Caco-2 (cell line): ENCODE measurements at places on chromosomes 2 and 18. TPM values are rescaled to one million over a fixed set of nuclear protein-coding genes. Genes with fewer than 3 reads are reported as not detected.

Gene CYP1B1
- total RNA-seq: 1.3 and 1.8 TPM in 2 replicates

Gene IL18R1
- total RNA-seq: not detected in 2 replicates

Gene POMC
- total RNA-seq: 10.5 and 14.9 TPM in 2 replicates

Gene PPP1R1C
- 2.8 and 3.9 TPM in 2 replicates for total RNA-seq

Gene CD28
- total RNA-seq: 0.30 and 0.84 TPM in 2 replicates

Gene HAAO
- 44.1 and 47.5 TPM in 2 replicates for total RNA-seq

Gene CXCR4
- 1.00 and 1.4 TPM in 2 replicates for total RNA-seq

Gene CRYGC
- total RNA-seq: not detected in 2 replicates

Gene IL1RL2
- total RNA-seq: not detected in 2 replicates

Gene ARHGAP15
- total RNA-seq: not detected in 2 replicates

Gene MAL
- not detected in 2 replicates for total RNA-seq

Gene CCDC68
- total RNA-seq: 6.9 and 7.6 TPM in 2 replicates

- no peak for DNase-seq
These were observed 129.7 kb downstream of the IRS1 start for GRCh38 chr2:226669905-226670304.

- DNase-seq: no peak
These were observed 10.4 kb downstream of the PAIP2B start for GRCh38 chr2:71216501-71216900.

- no peak for DNase-seq
These were observed 27.9 kb upstream of the ASNSD1 start for GRCh38 chr2:189633392-189633811.

DNA sequence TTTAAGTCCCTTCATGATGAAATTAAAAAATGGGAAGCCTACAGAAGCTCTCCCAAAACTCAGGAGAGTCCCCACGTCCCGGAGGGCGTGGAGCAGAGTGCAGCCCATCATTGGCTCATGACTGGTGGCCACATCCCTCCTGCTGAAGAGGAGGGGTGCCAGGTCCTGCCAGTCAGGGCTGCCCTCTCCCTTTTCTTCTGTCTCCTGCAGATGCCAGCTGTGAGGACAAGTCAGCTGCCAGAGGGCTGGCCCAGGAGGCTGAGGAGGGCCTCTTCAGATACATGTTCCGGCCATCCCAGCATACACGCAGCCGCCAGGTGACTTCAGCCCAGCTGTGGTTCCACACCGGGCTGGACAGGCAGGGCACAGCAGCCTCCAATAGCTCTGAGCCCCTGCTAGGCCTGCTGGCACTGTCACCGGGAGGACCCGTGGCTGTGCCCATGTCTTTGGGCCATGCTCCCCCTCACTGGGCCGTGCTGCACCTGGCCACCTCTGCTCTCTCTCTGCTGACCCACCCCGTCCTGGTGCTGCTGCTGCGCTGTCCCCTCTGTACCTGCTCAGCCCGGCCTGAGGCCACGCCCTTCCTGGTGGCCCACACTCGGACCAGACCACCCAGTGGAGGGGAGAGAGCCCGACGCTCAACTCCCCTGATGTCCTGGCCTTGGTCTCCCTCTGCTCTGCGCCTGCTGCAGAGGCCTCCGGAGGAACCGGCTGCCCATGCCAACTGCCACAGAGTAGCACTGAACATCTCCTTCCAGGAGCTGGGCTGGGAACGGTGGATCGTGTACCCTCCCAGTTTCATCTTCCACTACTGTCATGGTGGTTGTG, 2.6 kb downstream of the INHA start:
- no peak for DNase-seq

DNA sequence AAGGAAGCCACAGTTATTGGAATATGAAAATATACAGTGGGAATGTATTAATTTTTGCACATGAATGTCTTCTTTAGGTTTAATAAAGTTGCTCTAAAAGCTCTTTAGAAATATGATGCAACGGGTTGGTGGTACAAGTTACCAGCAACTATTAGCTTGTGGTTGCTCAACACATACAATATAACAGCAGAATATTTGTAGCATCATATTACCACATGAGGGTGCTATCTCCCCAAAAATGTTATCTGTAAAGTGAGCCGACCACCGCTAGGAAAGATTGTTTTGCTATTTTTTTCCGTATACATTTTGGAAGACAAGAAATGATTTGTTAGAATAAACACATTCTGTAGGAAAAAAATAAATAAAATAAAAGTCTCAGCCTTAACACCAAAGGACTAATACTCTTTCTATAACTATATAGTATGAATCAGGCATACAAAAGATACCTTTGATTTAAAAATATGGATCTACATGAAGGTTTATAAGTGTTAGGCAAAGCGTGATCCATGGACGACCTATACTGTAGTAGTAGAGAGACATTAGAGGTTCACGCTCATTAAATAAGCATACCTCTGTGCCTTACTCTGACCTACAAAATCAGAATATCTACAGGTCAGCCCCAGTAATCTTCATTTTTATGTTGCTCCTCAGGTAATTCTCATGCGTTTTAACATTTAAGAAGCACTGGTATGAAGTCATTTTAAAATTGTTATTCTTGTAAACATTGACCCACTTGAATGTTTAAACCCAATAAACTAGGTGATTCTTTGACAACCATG, 1110.6 kb upstream of the ACVR2A start:
- peak; percentile 47 for DNase-seq

GRCh38 chr2:45739796-45740485, 88.5 kb downstream of the PRKCE start:
- DNase-seq: no peak

GRCh38 chr2:103285354-103285753, 523.5 kb downstream of the TMEM182 start:
- DNase-seq: no peak

- DNase-seq: peak; percentile 65
These were observed 124.4 kb downstream of the INHBB start for GRCh38 chr2:120470041-120470965.

GRCh38 chr2:45960057-45960863, 308.8 kb downstream of the PRKCE start:
- no peak for DNase-seq

DNA sequence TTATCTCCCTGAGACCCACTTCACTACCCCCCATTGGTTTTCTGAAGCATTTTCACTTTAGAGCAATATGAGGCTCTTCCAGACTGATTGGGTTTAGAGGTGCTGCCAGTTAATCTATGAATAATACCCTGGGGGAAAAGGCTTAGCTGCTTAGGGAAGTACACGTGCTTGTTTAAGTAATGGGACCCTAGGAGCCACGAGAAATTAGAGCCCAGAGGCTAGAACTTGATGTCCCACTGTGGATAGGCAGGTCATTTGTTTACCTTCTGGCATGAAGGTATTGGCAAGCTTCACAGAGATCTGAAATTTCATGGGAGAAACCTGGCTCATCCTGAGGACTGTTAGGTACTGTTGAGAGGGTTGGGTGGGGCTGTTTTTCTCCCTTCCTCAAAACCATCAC, 59.7 kb downstream of the CLIP4 start:
- no peak for DNase-seq

- no peak for DNase-seq
These were observed 17.1 kb upstream of the TTC21B start for GRCh38 chr2:165970663-165971062.

- no peak for DNase-seq
These were observed 67.1 kb downstream of the RTP5 start for GRCh38 chr2:241936457-241937133.

GRCh38 chr18:62312851-62313250, 12.3 kb upstream of the TNFRSF11A start:
- no peak for DNase-seq

- no peak for DNase-seq
These were observed 239.7 kb upstream of the TNP1 start for GRCh38 chr2:217099561-217099960.

GRCh38 chr2:136133586-136133985, 15.6 kb upstream of the CXCR4 start:
- no peak for DNase-seq

DNA sequence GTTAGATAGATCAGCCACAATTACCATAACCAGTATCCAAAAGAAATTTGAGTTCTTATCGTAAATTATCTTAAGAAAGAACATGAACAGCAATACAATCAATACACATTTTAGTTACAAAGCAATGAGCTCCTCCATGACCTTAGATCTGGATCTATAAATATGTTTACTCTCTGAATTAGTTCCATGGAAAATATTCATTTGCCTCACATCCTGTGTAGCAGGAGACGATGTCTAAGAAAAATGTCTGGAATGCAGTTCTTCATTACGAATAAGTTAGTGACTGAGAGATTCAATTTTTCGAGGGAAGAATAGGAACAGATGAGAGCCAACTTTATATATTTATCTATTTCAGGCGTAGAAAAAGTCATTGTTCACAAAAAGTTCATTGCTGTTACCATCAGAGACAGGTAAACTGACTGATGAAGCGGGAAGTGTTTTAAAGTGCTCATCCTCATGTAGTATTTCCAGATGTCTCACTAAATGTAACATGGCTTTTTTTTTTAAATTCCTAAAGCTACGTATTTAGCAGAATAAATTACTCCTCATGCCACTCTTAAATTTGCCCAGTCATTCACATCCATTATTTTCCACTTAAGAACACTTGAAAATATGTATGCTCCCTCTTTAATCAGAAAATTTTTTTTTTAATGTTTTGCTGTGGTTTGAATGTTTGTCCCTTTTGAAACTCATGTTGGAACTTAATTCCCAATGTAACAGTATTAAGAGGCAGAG, 106.5 kb upstream of the SCN1A start:
- no peak for DNase-seq

GRCh38 chr2:220370764-220371163, 743.3 kb downstream of the SLC4A3 start:
- DNase-seq: no peak

DNA sequence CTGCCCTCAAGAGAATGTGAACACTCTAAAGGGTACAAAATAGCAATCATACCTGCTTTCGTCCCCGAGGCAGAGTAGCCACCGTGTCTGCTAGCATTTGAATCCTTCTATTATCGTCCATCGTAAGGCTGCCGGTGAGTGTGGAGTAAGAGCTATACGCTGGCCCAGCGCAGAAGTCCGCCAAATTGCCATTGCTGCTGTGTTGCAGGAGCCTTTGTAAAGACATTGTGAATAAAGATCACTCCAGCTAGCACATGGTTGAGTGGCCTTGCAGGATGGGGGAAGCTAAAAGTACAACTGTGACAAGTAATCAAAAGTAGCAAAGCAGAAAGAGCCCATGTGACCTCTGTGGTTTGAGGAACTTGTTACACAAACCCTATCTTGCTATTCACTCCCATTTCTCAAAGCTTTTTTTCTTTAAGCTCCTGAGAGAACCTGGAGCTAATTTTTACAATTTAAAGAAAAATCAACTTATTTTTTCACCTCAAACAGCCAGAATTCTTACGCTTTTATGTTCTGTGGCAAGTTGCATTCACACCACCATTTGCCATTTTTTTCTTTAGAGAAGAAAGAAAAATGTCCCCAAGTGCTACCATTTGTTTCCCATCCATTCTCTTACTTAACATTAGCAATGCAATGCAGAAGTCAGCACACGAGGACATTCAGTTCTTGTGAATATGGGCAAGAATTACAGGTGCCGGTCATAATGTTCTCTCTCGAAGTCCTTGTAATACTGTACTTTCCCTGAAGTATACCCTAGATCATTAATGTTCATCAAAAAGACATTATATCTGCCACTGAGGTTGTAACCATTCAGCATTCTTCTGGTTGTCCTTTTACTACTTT, at the start of gene CYTIP:
Gene CYTIP (minus strand): TSS at position 295 of the 846 bp plus-strand sequence. CDS start 69 bp downstream, at position 226.
- no peak for DNase-seq

DNA sequence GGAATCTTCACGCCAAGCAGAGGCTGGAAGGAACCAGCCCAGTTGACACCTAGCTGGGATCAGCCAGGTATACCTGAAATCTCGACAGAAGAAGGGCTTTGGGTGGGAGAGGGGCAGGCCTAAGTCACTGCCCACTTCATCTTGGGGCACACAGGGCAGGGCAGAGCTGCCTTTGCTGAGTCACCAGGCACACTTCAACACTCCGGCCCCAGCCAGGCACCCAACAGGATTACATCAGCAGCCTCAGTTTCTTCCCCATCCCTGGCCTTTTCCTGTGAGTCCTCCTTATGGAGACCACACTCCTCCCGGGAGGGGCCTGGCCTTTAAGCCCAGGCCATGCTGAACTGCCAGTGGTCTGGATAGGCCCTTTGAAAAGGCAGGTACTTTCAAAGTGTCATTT, 201.7 kb upstream of the HS6ST1 start:
- DNase-seq: no peak

DNA sequence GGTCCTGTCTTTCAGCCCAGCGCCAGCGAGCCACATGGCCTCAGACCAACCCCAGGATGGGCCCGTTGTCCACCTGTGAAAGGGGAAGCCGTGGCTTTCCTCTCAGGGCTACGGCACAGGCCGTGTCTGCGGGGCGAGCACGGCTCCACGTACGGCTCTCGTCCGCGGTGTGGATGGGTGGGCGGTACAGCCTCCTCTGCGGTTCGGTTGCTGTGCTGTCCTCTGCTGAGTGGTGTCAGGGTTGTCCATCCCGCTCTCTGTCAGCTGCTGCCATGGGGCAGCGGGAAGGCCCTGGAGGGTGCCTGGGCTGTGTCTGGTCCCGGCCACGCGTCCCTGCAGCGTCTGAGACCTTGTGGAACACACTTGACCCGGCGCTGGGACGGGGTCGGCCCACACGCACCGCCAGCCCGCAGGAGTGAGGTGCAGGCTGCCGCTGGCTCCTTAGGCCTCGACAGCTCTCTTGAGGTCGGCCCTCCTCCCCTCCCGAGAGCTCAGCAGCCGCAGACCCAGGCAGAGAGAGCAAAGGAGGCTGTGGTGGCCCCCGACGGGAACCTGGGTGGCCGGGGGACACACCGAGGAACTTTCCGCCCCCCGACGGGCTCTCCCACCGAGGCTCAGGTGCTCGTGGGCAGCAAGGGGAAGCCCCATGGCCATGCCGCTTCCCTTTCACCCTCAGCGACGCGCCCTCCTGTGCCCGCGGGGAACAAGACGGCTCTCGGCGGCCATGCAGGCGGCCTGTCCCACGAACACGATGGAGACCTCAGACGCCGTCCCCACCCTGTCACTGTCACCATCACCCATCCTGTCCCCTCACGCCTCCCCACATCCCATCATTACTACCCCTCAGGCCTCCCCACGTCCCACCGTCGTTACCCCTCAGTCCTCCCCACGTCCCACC, 128.7 kb downstream of the NFATC1 start:
- DNase-seq: no peak

DNA sequence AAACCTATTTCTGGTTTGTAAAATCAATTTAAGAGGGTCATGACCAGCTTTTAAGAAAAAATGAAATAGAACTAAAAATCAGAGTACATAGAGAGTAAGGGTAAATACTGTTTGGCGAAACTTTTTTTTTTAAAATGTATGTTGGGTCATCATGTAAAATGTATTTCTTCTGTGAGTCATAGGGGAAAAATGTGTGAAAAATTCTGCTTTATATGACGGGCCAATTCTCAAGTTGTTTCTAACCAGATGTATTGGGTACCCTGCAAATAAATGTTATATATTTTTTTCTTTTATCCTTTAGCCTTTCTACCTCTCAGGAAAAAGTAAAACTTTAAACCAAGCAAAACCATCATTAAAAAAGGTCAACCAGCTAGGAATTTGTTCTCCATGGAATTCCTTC, 13.9 kb downstream of the AFTPH start:
- no peak for DNase-seq
